Mammary epithelial cell (primary cell): ENCODE measurements at places on chromosomes 2 and 18.

DNA sequence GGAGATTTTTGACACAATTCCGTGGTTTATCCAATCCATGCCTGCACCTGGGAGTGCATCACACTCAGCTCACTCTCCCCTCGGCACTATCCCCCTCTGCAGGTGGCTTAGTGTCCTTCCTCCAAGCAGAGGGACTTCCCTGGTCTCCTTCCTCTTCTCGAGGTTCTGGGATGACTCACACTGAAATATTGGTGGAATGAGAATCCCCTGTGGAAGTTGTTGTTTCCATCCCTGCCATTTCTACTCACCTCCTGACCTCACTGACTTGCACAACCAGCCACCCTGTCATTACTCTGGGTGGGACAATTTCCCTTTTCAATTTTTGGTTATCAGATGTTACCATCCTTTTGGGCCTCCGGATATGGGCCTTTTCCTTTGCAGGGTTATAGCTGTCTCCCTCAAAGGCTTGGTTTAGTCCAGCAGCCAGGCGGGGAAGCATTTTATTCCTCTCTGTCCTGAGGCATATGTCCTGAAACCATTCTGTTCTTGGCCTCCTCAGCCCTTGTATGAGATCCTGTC lies 59.9 kb downstream of the PTPRM start:
- peak; percentile 65 for DNase-seq

GRCh38 chr2:151728804-151729414 lies 5.4 kb downstream of the NEB start:
- no peak for DNase-seq

GRCh38 chr18:74766251-74766650 lies 168.6 kb downstream of the ZNF407 start:
- no peak for DNase-seq

DNA sequence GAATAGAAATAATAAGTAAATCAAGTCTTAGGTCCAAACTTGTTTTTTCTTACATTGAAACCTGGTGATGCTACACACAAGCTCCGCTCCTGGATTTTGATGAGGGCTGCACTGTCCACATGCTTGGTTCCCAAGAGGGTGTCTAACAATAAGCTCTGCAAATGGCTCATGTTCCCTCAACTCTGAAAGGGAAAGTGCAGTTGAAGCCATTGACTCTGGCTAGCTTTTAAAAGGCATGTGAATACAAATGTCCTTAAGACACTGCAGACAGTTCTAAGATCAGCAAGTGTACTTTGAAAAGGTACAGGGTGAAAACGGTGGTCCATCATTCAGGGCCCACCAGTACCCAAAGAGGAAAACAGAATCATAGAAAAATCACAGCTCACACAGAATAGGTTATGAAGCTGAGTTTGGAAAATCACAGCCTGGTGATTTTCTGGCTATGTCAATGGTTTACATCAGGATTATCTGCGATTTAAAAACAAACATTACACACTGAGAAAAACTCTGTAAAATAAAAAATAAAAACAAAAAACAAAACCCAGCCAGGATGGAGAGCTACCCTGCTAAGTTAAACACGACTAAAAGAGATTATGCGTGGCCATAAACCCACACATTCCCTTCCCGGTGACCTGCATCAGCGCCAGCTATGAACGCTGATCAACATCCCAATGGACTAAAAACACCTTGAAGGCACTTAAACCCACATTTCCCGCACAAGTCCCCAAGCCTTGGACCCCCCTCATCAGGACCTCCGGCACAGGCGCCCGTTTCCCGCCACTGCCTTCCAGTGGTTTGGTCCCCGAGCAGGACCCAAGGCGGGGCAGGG lies 554 bp downstream of the PFN4 start:
- DNase-seq: no peak

GRCh38 chr2:113720167-113720566 lies 36.3 kb downstream of the SLC35F5 start:
- DNase-seq: no peak

DNA sequence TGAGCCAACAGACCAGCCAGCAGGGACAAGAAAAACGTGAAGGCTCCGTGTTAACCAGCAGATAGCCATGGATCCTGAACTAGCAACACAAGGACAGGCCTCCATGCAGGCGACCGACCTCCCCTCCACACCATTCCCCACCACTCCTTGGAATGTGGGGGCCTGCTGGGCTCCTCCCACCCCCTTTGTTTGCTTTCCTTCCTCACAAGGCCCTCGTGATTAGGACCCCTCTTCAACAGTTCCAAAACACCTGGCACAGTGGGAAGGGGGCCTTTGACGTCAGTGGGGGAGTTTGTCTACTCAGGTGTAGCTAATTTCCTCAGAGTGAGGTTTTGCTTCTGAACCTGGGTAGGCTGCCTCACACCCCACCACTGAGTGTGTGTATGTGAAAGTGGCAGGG lies 37.8 kb downstream of the SLC14A2 start:
- DNase-seq: no peak
